AG04449 (cell line): ENCODE measurements at places on chromosomes 5 and 9.

DNA sequence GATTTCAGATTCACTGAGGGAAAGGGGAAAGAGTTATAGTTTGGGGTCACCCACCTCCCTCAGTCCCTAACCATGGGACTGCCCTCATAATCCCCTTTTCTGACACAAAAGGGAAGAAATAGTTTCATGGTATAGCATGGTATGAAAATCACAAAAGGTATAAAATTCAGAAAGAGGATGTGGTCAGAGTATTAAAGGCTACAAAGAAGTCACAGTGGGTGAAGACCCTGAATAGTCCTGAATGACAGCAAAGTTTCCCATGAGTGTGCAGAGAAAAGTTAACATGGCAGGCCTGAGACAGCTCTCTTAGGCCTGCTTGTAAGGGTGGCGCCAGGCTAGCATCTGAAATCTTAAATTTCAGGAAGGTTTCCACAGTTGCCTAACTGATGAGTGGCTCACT lies 290.6 kb upstream of the ZNF608 start:
- DNase-seq, result no peak

- no peak for DNase-seq
Measured at GRCh38 chr9:119794836-119795235, 425.6 kb upstream of the BRINP1 start.

- DNase-seq, result no peak
Measured at GRCh38 chr5:40027400-40027799, 602.6 kb upstream of the DAB2 start.

- no peak for DNase-seq
Measured at GRCh38 chr5:126103868-126104267, 319.3 kb upstream of the GRAMD2B start.

DNA sequence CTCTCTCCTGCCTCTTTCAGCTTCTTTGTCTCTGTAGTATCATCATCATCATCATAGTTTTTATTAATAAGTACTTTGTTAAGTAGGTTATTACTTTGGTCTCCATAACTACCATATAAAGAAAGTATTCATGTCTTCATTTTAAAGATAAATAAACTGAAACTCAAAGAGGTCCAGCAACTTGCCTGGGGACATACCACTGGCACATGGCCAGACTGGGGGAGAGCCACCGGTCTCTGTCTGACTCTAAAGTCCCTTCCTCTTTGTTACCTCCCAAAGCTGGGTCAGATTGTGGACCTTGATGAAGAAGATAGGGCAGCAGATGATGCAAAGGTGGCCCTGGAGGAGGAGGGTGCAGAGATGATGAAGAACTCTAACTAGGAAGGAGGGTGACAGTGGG lies 8.5 kb downstream of the CDX1 start:
- no peak for DNase-seq

DNA sequence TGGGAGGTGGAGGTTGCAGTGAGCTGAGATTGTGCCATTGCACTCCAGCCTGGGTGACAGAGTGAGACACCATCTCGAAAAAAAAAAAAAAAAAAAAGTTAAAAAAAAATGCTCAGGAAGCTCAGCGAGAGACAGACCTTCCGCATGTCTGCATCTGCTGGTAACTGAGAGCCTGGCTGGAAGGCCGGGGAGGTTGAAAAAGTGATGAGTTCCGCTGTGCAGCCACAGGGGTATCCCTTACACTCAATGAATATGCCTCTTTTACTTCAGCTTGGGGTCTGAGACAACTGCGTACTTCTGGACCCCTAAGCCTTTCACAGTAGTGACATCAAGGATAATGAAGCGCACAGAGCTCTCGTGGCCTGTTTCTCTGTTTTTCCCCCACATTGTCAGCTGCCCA lies 179.9 kb upstream of the KLF4 start:
- no peak for DNase-seq

- no peak for DNase-seq
Measured at GRCh38 chr5:5383461-5383860, 39.0 kb upstream of the ICE1 start.
